NCI-H187 treated with DMSO at 0.1 percent for 48 hours (cell line): ENCODE measurements at places on chromosomes 1 and 21.

DNA sequence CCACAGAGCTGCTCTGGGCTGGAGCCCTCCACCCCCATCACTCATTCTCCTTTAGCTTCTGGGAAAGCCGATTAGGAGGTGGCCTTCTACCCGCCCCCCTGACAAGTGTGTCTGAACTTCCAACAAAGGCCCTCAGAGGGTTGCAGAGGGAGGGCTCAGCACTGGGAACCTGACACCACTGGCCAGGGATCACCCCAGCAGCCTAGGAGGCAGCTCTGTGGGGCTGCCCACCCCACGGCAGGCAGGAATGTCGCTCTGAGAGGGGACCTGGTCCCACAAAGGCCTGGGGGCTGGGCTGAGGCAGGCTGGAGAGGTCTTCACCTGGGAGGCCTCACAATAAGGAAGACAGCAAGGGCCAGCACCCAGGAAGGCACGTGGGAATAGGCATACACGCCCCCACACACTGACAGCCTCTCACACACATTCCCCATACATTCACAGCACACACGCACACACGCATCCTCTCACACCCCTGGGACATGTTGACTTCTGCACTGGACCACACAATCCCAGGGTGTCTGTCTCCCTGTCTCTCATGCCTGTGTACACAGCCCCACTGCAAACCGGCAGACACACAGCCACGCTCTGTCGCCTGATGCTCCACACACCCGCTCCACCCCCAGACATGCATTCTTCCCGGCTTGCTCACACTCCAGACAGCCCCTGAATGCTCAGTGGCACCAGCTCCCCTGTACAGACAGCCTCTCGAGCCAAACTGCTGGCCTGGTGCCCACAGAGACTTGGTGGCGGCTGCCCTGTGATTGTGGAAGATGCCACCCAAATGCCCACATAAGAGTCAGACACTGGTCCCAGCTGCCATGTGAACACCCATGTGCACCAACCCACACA, 30.7 kb downstream of the DMBX1 start:
- DNase-seq: no peak

GRCh38 chr1:22641906-22642636, 1.4 kb upstream of the C1QC start:
- no peak for DNase-seq

DNA sequence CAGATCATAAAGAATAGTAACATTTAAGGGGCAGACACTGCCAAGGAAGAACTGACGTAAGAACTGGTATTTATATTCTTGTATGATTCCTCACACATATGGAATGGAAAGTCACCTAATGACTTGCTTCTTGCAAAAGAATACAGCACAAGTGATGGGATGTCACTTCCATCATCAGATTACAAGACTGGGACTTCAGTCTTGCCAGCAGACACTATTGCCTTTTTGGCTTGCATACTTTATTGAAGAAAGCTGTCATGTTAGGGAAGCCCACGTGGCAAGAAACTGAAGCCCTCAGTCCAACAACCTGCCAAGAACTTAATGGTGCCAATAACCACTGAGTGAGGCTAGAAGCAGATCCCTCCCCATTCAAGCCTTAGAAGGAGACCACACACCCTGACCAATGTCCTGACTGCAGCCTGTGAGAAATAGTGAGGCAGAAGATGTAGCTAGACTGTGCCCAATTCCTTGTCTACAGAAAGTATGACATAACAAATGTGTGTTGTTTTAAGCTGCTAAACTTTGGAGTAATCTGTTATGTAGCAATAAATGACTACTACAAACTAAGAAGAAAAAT, 12.0 kb downstream of the EGLN1 start:
- DNase-seq: no peak

GRCh38 chr1:119531606-119532323, 24.8 kb downstream of the HSD3B1 start:
- DNase-seq: no peak

DNA sequence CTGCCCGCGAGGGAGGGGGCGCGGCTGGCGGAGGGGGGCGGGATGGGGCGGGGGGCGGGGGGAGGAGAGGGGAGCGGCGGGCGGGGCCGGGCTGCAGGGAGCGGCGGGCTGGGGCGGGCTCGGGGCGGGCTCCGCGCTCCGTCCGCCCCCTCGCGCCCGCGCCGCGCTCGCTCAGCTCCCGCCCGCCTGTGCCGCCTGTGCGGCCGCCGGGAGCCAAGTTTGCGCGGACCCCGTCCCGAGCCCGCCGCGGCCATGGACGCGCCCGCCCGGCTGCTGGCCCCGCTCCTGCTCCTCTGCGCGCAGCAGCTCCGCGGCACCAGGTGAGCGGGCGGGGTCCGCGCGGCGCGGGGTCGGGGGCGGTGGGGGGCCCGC, at the start of gene GABRD:
Gene GABRD (plus strand): TSS at position 174 of the 372 bp plus-strand sequence. CDS start 79 bp downstream, at position 253.
- no peak for DNase-seq

DNA sequence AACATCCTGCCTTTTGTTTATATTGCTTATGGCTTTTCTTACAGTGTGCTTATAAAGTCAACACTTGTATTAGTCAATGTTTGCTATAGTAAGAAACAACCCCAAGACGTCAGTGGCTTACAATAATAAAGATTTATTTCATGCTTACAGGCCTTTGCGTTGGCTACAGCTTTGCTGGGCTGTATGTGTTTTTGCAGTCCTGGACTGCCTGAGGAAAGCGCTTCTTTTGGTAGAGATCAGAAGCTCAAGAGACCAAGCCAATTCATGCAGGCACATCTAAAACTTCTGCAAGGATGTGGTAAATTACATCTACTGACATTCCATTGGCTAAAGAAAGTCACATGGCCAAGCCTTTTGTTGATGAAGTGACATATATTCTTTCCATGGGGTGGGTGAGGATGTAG, 17.5 kb upstream of the PRKAA2 start:
- no peak for DNase-seq

GRCh38 chr1:27133991-27134390, 20.9 kb downstream of the SLC9A1 start:
- DNase-seq: no peak

DNA sequence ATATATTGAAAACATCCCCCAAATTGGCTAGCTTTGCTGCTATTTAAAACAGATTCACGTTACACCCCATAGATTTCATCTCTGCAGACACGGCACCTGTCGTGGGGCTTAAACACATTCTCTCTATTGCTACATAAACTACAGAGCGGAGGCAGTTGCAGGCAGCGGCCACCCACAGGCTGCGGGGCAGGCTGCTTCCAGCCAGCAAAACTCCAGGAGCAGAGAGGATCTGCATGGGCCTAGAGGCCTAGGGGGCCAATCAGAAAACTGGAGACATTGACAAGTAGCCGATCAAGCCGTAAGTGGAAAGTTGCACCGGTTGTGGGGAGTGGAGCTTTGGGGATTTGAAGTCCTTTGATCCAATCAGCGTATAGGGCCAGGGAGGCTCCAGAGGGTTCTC, 129.0 kb upstream of the KLHDC7A start:
- no peak for DNase-seq

DNA sequence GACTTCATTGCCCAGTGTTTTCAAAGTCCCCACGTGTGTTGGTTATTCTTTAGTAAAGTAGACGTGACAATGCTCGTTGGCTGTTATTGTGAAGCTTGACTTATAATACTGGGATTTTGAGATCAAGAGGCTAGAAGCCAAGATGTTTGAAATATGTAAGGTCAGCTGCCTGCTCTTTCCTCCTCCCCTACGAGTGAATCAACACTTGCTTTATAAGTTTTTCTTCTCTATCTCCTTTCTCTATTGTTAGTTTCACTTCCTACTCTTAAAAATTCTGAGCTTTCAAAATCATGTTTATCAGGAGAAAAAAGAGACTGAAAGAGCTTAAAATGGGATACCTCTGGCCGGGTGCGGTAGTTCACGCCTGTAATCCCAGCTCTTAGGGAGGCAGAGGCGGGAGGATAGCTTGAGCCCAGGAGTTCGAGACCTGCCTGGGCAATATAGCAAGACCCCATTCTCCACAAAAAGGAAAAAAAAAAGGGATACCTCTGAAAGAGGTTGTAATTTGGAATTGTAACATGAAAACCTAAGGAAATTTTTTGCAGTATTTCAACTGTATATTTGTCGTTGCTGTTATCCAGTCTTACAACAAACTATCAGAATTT, 72.0 kb downstream of the EPB41 start:
- DNase-seq: no peak

DNA sequence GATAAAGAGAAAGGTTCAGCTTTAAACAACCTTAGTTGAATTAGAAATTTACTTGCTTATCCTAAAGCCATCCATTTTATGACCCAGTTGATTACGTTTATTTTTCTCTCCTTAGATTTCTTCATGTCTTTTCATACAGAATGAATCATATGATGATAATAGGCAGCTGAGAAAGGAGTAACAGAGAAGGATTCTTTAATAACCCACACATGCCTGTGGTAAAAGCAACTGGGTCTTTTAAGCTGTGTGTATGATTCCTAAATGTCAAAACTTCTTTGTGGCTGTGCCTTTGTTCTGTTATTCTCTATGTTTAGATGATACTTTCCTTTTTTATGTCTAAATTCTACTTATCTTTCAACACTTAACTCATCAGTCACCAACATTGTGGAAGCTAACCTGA, 626.5 kb downstream of the NCAM2 start:
- DNase-seq: no peak

GRCh38 chr1:17665950-17666720, 89.0 kb upstream of the ACTL8 start:
- no peak for DNase-seq

GRCh38 chr21:45749974-45750373, 106.4 kb downstream of the PCBP3 start:
- no peak for DNase-seq

GRCh38 chr1:198449727-198450433, 90.6 kb downstream of the ATP6V1G3 start:
- no peak for DNase-seq

- no peak for DNase-seq
Observed at GRCh38 chr21:46173573-46173972, 10.7 kb downstream of the SPATC1L start.

GRCh38 chr1:4972761-4973320, 318.4 kb downstream of the AJAP1 start:
- DNase-seq: no peak

DNA sequence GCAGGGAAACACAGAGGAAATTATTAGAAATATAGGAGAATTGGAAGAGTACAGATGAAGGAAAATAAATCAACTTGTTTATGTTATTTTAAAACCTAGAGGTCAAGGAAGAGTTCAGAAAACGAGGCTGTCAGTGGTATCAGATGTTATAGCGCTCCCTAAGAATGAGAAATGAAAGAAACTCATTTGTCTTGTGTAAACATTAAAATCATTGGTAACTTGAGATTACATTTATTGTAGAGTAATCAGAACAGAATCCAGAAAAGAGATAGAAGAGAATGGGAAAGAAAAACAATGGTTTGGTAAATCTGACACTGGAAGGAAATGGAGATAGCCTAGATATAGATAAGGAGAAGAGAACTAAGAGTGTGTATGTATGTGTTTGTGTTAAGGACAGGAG, 106.4 kb downstream of the ATF6 start:
- DNase-seq: no peak

GRCh38 chr1:32411261-32411660, 17.0 kb upstream of the BSDC1 start:
- DNase-seq: no peak

GRCh38 chr1:19528438-19528837, 43.1 kb upstream of the CAPZB start:
- DNase-seq: no peak

DNA sequence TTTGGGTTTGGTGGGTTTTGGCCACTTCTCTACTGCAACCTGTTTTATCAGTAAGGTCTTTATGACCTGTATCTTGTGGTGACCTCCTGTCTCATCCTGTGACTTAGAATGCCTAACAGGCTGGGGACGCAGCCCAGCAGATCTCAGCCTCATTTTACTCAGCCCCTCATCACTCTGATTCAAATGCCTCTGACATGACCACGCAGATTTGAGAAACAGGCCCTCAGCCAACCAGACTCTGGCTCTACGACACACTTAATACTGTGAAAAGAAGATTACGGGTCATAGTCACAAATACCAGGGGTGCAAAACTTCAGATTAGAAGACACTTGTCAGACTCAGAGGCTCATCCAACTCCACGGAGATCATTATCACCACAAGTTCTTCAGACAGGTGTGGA, 28.3 kb upstream of the KIF26B start:
- no peak for DNase-seq

DNA sequence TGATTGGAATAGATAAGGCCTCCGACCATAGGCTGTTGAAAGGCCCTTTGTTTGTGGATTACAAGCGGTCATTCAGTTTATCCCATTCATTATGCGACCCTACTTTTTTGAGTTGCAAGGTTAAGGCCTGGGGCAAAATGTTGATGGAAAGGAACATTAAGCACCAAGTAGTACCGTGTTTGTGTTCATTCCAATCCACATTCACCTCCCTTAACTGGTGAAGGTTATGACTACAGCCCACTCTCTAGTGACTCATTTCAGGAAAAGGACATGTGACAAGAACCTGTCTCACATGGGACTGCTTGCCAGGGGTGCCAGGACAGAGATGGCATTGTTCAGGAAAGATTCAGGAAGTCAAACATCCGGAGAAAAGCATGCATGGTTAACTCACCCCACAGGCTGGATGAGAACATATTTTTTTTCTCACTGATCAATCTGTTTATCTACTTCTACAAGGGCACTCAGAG, 81.6 kb downstream of the CD58 start:
- DNase-seq: no peak

- DNase-seq: no peak
Observed at GRCh38 chr1:112937070-112937469, 18.9 kb downstream of the SLC16A1 start.

- no peak for DNase-seq
Observed at GRCh38 chr21:22758478-22758877, 1760.3 kb downstream of the NCAM2 start.

- no peak for DNase-seq
Observed at GRCh38 chr1:223748405-223748772, 36.0 kb downstream of the CAPN2 start.

DNA sequence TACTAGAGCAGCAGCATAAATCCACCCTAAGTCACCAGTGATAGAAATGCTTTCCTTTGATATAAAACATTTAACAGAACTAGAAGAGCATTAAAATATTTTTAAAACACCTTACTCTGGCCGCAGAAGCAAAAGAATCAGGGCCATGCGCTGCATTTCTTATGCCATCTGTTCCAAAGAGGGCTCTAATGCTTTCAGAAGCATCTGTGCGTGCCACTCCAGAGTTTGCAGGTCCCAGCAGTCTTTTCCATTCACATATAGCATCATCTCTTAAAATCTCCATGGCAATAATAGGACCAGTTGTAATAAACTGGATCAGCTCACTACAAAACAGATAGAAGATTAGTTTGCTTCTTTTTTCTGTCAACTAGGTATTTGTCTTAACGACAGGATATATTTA, 69.2 kb downstream of the NME7 start:
- DNase-seq: no peak

DNA sequence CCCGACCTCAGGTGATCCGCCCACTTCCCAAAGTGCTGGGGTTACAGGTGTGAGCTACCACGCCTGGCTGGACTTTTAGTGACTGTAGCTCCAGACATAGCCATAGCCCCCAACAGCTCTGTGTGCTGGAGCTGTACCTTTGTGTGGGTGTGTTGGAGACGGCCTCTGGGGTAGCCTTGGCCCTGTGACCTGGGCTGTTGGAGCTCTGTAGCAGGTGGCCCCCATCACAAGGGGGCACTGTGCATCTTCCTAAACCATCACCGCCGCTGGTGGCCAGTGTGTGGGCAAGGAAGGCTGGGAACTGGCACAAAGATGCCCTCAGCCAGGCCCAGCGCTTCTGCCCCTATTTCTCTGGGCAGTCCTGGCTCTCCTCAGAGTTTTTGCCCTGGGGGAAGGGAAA, 38.4 kb upstream of the FOXO6 start:
- DNase-seq: no peak

- DNase-seq: no peak
Observed at GRCh38 chr1:5376538-5377247, 615.5 kb downstream of the NPHP4 start.

- DNase-seq: no peak
Observed at GRCh38 chr1:222909586-222909985, 94.7 kb downstream of the DISP1 start.
